Muscle of back (tissue), 13 donors: ENCODE measurements at places on chromosomes 13 and 19.

DNA sequence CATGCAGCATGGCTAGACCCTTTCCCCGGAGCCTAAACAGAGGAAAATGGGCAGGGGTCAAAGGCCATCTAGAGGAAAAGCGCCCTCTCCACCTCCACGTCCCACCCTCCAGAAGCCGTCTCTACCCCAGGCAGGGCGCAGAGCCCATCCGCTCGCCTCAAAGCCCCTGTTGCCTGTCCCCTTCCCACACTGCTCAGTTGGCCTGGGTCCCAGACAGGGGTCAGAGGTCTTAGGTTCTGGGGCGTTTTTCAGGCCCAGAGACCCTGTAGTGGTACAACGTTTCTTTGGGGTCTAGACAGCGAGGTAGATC is 285 bp downstream of the TMEM143 start:
- no peak for DNase-seq

- DNase-seq: no peak
Observed at GRCh38 chr19:7986321-7987113, 18.9 kb downstream of the ELAVL1 start.

- no peak for DNase-seq
Observed at GRCh38 chr13:48072304-48072703, 22.6 kb downstream of the MED4 start.

DNA sequence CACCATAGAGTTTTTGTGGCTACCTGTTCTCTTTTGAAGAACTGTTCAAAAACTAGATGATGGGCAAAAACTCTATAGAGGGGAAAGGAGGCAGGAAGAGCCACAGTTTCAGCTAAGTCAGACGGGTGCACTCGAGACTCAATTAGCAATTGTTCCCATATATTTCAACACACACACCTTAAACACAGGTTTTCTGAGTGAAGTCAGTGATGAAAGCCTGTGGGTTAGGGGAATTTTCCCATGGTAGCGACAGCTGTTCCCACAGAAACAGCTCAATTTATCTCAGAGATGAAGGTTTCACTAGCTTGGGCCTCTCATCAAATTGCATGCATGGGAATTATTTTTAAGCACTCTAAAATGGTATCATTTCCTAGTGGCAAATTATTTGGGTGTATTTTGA is 143.4 kb downstream of the ZIC5 start:
- DNase-seq: no peak

DNA sequence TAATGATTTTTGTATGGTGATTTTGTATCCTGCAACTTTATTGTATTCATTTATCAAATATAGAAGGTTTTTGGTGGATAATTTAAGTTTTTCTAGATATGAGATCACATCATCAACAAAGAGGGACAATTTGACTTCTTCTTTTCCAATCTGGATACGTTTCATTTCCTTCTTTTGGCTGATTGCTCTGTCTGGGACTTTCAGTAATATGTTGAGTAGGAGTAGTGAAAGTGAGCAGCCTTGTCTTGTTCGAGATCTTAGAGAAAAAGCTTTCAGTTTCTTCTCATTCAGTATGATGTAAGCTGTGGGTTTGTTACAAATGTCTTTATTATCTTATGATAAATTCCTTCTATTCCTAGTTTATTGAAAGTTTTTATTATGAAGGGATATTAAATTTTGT is 352.0 kb upstream of the DACH1 start:
- DNase-seq: no peak

DNA sequence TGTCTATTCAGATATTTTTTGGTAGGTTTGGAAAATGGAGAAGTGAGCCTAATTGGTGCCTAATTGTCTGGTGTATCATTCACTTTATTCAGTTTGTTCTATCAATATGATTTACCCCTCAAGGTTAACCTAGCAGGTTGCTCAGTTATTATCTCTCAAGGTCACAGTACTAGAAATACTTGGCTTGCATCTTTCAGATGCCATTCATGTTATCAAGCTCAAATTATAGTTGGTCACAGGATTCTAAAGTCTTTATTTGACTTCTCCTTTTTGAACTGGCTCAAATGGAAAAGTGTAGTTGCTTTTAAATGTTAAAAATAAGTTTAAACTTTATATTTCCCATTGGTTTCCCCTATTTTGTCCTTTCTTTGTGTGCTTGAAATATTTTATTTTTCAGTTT is 2.6 kb downstream of the KCNRG start:
- no peak for DNase-seq

- DNase-seq: peak; percentile 79
Observed at GRCh38 chr13:23321535-23322241, 111.8 kb downstream of the SACS start.

DNA sequence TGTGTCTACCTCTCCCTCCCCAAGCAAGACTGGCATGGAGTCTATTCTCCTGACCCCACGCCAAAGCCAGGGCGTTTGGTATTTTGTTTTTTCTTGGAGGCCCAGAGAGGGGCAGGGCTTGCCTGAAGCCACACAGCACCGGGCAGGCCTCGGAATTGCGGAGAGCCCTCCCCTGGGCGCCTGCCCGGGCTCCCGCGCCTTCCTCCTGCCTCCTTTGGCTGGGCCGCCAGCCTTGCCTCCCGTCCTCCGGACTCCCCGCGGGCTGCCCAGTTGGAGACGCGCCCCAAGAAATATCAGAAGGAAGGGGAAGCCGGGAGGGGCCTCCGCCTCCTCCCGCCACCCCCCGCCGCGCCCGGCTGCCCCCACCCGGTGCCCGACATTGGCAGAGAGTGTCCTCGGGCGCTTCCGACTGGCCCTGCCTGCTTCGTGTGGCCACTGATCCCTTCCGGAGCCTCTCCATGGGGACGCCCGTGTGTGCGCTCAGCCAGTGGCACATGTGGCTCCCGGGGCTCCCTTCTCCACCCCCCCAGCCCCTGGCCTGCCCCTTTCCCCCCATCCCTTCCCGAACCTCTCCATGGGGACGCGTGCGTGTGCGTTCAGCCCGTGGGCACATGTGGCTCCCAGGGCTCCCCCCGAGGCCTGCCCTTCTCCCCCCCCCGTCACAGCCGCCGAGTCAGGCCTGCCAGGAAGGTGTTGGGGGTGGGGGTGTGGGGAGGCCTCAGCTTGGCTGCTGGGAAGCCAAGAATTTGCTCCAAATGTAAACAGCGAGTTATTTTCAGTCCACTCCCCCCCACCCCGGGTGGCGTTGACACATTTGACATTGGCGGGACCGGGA is 37.3 kb downstream of the NFIC start:
- DNase-seq: peak; percentile 93

DNA sequence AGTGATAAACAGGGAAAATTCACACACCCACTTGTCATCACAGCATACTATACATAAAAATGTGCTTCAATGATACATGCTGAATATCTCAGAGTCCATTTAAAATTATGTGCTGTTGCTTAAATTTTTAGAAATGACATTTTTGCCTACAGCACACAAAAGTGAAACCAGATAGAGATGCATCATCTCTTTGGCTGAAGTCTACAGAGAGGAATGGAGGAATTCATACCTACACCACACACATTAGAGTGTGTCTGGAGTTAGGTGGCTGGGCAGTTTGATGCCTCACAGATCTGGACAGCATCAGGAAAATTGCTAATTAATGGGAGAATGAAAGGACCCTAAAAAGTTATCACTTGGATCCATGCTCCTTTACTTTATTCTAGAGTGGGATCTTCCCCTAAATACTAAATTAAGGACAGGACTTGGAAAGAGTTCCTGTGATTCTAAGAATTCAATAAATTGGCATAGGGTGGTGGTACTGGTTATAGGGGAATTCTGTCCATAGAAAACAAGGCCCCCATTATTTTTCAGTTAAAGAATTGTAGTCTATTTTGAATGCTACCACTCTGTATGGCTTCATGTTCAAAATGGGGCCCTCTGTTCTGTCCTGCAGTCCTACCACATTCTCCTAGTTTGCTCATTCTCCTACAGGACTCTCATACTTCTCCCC is 41.3 kb downstream of the RCBTB2 start:
- DNase-seq: no peak

DNA sequence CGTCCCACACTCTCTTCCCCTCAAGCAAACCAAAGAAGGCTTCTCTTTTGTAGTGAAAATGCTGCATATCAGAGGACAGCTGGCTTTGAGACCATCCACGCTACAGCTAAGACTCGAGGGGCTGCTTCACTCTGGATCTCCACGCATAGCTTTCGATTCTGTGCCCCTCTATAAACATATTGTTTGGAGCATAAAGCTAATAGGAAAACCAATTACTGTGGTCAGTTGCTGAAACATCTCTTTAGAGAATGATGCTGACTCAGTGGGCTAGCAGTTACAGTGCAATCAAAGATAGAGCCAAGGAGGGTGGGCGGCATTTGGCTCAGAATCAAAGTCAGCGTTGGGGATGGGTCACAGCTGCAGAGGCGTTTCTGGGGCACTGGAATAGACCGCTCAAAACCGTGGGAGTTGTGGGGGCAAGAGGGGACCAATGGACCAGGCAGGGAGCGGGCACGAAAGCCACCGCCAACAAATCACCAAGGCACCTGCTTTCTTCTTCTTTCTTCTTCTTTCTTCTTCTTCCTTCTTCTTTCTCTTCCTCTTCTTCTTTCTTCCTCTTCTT is 76.7 kb downstream of the RASL11A start:
- no peak for DNase-seq

- no peak for DNase-seq
Observed at GRCh38 chr19:51271067-51271466, 20.2 kb downstream of the SIGLECL1 start.

- no peak for DNase-seq
Observed at GRCh38 chr13:97394542-97394941, 39.4 kb upstream of the RAP2A start.

DNA sequence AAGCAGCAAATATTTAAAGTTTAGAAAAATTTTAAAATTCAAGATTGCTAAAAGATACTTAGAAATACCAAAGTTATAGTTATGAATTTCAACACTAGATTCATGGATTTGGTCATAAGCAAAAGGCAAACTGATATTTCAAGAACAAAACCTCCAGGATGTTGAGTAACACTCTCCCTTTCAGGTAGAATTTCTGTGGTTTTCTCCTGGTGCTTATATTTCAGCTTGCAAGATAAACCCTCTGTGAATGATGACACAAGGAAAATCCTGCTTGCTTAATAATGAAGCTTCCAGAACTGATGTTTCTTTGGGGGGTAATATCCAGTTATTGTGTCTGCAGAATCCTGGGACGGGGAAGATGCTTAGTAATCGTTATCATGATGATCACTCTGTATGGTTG is 320.3 kb upstream of the EDNRB start:
- no peak for DNase-seq

GRCh38 chr13:66410314-66410713 is 819.8 kb downstream of the PCDH9 start:
- DNase-seq: no peak

- DNase-seq: peak; percentile 76
Observed at GRCh38 chr19:46489445-46490272, 6.0 kb downstream of the PNMA8B start.

DNA sequence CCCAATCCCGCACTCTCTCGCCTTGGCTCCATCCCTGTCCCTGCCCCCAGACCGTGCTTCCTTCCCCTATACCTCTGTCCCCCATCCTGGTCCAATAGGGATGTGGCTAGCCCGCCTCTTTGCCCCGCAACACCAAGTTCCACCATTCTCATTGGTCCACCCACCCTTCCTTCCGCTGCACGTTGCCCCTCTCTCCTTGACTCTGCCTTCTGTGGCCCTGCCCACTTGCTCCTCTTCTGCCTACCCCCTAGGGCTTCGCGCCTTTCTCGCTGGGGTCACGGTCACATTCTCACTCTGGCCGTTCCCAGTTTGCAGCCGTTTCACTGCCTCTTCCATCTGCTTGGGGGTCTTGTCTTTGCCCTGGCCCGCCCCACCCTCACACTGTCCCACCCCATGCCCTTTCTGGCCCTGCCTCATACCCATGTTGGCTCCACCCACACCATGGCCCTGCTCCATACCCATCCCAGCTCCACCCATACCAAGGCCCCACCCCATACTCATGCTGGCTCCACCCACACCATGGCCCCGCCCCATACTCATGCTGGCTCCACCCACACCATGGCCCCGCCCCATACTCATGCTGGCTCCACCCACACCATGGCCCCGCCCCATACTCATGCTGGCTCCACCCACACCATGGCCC is 4.5 kb upstream of the ARHGAP45 start:
- DNase-seq: no peak

- DNase-seq: no peak
Observed at GRCh38 chr13:40758811-40759210, 12.2 kb downstream of the MRPS31 start.

DNA sequence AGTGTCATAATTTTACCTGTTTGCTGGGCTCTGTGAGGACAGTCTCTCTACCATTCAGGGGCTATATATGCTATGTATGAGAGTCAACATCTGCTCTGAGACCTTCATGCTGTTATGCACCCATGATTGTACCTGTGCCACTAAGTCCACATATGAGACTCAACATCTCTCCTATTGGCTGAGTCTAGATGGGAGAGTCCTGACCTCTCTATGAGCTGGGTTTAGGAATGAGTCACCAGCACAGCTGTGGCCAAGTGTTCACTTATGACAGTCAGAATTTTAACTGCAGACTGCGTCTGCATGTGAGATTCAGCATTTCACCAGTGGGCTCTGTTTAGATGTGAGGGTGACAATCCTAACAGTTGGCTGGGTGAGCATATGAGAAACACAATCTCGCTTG is 49.5 kb downstream of the ZNF729 start:
- DNase-seq: no peak

DNA sequence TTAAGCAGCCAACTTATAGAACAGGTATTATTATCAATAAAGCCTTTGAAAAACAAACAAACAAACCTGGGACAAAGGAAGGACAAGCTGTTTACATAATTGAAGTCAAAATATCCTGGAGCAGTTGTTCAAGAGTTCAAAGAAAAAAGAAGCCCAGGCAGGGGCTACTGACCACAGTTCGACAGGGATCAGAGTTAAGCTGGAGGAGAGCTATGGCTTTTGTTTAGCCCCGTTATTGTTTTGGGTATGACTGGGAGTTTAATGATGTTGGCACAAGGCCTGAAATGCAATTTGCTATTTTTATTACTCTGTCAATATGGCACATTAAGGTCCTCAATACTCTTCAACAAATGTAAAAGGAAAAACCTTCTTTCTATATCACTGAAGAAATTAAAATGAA is 624.4 kb upstream of the KLHL1 start:
- DNase-seq: no peak

- DNase-seq: no peak
Observed at GRCh38 chr19:49744946-49745381, 18.1 kb downstream of the TSKS start.

- no peak for DNase-seq
Observed at GRCh38 chr19:47511681-47512080, 3.2 kb downstream of the NAPA start.

GRCh38 chr13:98912846-98913245 is 65.0 kb downstream of the DOCK9 start:
- no peak for DNase-seq

DNA sequence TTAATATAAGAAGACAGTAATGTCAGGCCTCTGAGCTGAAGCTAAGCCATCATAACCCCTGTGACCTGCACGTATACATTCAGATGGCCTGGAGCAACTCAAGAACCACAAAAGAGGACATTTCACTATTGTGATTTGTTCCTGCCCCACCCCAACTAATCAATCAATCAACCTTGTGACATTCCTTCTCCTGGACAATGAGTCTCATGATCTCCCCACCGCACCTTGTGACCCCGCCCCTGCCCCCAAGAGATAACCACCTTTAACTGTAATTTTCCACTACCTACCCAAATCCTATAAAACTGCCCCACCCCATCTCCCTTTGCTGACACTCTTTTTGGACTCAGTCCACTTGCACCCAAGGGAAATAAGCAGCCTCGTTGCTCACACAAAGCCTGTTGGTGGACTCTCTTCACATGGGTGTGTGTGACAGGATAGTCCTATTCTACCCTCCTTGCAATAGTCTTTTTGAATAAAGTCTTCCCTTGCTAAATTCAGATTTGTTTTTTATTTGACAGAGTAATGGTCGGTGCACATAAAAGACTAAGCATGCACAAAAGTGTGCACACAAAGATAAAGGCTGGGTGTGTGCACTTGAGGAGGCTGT is 14.0 kb downstream of the CD70 start:
- DNase-seq: no peak
